ENCODE measurements at places on chromosomes 5 and 9. TPM values are rescaled to one million over a fixed set of nuclear protein-coding genes. Genes with fewer than 3 reads are reported as not detected.

- no peak for DNase-seq
These were observed 148.5 kb downstream of the KIAA0825 start for GRCh38 chr5:94469894-94470329.

DNA sequence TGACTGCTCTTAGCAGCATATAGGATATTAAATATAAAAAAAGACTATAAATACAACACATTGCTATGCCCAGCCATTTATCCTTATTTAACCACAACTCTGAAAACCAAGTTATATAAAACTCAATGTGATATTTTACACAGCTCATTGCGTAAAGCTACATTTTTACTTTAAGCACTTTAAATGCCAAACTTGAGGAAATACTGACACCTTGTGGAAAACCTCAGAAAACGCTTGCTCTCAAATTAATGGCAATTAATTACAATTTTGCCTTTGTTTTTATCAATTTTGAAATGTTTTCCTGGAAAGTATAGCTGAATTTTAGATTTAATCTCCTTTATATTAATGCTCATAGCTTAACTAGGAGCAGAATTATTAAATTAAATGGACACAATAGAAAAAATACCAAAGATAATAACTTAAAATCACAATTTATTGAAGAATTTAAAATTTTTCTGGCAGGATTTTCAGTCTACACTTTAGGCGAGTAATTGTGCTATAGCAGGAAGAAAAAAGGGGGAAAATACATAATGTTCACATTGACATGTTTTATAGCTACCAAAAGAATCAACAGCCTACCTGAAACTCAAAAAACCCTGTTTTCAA lies 25.2 kb upstream of the PLAC8L1 start:
- no peak for DNase-seq

The MYOZ3 gene
- 0.03 TPM for total RNA-seq

DNA sequence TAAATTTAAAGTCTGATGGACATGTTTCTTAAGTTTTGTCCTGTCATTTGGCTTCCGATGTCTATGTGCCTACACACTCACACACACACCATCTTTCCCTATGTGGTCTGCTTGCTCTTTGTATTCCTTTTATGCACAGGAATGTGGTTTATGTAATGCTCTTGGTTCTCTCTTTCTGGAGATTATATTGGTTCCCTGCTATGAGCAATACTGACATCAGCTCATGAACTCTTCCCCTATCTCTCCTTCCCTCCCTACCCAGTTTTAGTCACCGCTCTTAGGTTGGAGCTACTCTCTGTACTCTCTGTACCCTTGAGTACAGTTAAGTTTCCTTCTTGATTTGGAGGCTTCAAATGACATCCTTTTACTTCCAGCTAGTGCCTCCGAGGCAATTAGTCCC lies 77.9 kb upstream of the MVB12B start:
- peak; percentile 31 for DNase-seq

DNA sequence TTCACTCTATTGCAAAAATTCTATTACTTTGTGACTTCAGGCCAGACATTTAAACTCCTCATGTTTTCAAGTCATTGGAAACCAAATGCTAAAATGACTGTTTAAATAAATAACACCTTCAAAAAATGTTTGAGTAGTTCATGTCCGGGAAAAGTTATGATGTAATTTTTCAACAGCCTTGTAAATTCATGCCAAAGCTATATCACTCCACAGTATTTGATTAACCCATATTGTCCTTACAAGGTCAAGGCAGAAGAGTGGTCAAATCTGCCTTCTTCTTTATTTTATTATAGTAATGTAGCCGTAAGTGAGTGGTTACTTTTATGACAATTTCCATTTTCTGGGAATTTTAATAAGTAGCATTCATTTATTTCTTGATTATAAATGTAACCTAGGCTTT lies 72.8 kb downstream of the ADCY2 start:
- DNase-seq = no peak

DNA sequence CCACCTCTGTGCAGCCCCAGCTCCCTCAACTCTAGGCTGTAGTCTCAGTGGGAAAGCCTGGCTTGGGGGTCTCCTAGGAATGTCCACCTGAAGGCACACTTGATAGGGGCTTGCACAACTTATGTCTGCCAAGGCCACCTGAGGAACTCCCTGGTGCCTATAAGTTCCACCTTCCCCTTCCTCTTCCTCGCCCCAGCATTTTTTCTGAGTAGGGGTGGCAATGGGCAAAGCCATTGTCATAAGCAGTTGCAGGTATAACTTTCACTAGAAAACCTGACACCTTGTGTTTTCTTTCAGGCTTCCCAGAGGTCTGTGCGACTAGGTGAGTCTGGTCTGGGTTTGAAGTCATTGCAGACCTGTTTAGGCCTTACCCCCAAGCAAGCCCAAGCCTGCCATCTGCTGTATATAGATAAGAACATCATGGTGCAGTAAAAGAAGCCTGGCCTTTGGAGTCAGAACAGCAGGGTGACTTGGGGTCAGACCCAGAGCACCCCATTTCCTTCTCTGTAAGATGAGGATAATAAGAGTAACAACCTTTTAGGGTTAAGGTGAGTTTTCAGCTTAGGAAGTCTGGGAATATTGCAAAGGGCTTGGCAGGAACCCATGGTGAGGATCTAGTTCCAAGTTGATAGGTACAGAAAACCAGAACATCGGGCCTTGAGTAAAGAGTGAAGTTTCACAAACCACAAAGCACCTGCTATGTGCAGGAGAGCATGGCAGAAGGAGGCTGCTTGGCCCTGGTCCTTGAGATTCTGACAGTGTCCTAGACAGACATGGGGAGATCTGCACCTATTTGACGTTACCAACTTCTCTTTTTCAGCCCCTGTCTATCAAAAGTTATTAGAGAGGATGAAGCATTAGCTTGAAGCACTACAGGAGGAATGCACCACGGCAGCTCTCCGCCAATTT lies 33.8 kb downstream of the TGFBI start:
- DNase-seq = no peak

DNA sequence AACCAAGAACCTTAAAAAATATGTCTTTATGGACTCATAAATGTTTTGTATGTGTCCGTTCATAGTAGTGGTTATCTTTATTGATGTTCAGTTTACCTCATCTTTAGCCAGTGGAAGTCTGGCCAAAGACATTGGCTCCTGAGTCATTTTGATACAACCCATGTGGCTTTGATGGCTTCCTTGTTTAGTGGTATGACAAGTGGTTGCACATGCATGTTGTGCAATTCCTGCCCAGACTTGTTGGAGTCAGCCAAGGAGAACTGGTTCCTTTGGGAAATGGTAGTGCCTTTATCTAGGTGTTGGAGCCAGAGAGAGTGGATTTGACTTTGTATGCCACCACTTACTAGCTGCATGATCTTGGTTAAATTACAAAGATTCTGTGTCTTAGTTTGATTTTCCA lies 94.3 kb downstream of the RPS23 start:
- DNase-seq = no peak

The NR5A1 gene
- total RNA-seq = not detected

- DNase-seq = no peak
These were observed 84.5 kb downstream of the ERMP1 start for GRCh38 chr9:5748438-5748837.

GRCh38 chr9:132783006-132783405 lies 95.1 kb downstream of the AK8 start:
- no peak for DNase-seq

DNA sequence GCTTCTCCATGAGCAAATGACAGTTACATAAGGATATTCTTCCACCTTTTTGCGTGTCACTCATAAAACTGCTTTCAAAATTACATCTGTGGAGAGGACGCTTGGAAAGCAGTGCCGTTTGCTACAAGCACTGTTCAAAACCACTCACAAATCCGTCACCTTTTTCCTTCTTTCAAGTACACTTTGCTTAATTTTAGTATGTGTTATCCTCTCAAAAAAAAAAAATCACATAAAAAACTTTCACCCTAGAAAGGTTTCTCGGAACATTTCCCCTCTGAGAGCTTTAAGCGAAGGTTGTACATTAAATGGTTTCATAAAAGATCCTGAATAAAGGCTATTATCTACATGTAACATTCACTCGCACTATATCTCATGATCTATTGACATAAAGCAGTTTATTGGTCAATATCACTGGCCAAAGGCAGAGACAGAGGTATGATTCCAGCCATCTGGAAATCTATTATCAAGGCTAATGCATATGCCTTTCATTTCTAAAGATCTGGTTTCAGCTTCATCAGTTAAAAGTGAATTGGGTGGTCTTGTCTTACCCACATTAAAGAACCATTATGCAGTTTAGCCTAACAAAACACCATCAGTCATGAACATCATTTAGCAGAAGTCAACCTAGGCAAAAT lies 163.6 kb downstream of the ENC1 start:
- no peak for DNase-seq

The INSL6 gene
- total RNA-seq = not detected

The SPATA31A5 gene
- not detected for total RNA-seq

DNA sequence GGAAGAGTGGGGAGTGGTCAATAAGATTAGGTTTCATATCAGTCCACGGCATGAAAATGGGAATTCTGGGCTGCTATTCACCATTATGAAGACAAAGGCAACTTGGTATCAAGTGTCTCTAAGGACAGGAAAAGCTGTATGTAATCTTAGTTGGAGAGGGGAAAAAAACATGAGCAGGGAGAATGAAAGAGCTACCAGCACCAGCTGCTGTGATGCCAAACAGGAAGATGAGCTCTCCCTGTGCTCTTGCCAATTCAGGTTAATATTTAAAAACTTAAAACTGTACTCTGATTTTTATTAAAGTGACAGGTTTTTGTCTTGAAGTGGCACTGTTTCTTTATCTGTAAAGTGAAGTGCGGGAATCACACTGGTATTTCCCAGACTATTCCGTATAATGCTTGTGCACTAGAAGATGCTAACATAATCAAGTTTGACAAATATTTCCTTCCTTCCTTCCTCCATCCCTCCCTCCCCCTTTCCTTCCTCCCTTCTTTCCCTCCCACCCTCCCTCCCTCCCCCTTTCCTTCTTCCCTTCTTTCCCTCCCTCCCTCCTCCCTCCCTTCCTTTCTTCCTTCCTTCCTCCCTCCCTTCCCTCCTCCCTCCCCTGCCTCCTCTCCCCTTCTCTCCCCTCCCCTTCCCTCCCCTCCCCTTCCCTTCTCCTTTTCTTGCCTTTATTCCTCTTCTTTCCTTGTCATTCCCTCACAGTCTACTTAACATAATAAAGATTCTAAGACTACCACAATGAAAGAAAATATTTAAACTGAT lies 1383.0 kb upstream of the C9orf72 start:
- DNase-seq = no peak

DNA sequence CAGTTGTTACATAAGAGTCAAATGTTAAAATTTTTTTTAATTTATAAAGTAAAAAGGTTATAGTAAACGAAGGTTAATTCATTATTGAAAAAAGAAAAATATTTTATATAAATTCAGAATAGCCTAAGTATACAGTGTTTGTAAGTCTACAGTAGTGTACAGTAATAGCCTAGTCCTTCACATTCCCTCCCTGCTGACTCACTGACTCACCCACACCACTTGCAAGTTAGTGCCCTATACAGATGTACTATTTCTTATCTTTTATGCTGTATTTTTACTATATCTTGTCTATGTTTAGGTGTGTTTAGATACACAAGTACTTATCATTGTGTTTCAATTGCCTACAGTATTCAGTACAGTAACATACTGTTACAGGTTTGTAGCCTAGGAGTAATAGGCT lies 57.6 kb downstream of the MAMDC2 start:
- no peak for DNase-seq

DNA sequence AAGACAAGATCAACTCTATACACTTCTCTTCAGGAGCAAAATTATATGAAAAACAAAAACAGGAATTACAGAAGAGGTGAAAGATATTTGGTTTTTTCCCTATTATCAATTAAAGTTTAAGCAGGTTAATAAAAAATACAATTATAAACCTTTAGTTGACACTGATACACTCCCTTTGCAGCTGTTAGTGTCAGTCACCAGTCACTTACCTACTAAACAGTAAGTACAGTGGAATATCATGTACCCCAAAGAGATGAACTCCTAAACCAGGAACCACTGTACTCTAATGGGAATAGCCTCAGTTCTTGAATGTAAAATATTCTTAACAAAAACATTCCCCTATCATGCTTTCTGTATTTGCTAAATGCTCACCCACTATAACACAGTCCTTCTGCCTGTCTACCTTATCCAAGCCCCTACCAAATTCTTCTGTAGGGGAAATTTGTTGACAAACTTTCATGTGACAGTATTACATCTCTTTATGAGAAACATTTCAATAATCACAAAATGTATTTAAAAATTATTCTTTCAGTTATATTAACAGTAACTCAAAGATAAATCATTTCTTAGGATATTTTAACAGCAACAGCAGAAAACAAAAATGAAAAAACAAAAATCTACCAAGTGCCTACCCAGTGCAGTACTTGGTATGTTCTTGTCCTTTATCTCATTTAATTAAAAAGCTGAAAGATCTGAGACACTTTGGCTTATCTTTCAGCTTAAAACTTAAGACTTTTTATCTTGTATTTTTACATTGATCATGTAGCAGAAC lies 212.8 kb downstream of the MLLT3 start:
- no peak for DNase-seq
